ENCODE measurements at places on chromosomes 12 and 14.

GRCh38 chr14:89700801-89701200 lies 253.7 kb downstream of the EFCAB11 start:
- peak; percentile 18 for DNase-seq

- no peak for DNase-seq
Observed at GRCh38 chr14:81682134-81682533, 148.5 kb upstream of the SEL1L start.

DNA sequence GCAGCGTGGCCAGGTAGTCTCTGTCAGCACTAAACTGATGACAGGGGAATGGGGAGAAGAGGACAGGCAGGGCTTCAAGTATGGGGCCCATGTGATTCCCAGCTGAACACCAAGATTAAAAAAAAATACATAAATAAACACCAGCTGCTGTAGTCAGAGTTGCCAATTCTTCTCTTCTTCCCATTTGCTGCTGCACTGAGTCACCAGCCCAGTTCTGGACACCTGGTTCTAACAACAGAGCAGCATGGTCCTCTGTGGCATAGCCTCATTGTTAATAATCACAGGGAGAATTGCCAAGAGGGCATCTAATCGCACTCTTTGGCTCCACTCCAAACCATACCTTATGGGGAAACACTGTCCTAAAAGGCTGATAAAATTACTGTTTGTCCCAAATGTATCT lies 15.1 kb downstream of the PPM1H start:
- no peak for DNase-seq

- DNase-seq: no peak
Observed at GRCh38 chr12:28057856-28058615, 85.5 kb upstream of the PTHLH start.

DNA sequence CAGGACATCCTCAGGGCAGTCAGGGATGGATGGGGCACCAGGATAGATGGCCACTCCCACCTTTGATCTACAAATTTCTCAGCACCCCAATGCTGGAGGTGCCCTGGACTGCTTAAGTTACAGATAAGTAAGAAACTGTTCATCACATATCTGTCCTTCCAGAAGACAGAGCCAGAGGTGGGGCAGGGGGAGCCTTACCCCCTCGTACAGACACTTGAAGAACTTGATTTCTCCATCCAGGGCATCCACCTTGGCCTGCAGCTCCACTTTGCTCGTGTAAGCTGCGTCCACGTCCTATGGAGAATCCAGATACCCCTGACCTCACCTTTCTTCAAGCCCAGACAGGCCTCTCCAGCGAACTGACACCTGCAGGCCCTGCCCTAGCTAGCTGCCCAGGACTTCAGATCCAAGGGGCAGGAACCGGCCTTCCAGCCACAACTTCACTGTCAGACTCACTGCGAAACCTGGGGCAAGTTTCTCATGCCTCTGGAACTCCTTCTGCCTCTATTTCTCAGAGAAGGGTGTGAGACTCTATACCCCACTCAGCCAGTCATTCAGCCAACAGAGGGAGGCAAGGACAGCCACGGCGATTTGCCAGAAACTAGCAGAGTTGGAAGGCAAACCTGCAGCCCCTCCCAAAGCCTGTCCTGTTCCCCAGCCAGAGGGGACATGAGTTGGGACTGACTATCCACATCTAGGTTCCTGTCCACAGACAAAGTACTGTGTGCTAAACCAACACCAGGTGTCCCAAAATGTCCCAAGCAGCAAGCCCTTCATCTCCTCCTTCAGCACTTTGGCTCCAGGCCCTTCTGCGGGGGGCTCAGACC lies 3.8 kb downstream of the KRT73 start:
- DNase-seq: no peak

Measured in NCI-H1436 treated with DMSO at 0.1 percent for 48 hours (cell line).